ENCODE measurements at places on chromosomes 5 and 9. TPM values are rescaled to one million over a fixed set of nuclear protein-coding genes. Genes with fewer than 3 reads are reported as not detected.

- DNase-seq: no peak
Measured at GRCh38 chr9:89839952-89840351, 235.1 kb downstream of the GADD45G start.

DNA sequence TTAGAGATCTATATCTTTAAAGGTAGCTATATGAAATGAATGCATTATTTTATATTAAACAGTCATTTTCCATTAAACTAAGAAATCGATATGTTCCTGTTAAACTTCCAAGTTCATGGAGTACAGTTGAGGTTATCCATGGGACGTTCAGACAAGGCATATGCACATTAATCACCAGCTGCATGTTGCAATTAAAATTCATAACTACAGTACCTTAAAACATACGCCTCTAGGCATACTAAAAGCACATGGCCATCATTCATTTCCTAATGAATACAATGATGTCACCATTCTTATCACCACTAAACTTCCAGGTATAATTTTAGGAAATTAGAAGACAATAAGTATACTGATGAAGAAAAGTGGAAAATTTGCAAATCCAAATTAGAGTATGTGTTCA is 174.3 kb downstream of the CDH12 start:
- DNase-seq: no peak

The ZFP2 gene
- total RNA-seq: 2.9 TPM

The KIF4B gene
- total RNA-seq: 0.10 TPM

The PPP2R2B gene
- 5.1 TPM for total RNA-seq
